Activated CD4-positive, alpha-beta T cell treated with anti-CD3 and anti-CD28 coated beads for 36 hours (primary cell): ENCODE measurements at places on chromosomes 11 and 22.

DNA sequence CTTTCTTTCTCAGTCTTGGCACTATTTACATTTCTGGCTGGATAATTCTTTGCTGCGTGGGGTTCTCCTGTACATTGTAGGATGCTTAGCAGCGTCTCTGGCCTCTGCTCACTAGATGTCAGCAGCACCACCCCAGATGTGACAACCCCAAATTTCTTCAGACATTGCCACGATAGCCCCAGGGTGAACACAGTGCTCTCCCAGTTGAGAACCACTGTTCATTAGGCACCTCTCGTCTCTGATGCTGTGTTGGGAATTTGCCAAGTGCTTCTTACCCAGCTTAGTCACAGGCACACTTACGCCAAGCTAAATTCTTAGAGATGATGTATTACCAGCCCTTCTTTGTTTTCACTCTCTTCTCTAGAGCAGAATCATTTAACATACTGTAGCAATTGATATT is 9.4 kb downstream of the TRIM6 start:
- no peak for DNase-seq

- no peak for DNase-seq
These were observed 141.6 kb upstream of the CADM1 start for GRCh38 chr11:115645631-115646317.

GRCh38 chr11:12560861-12561260 is 113.4 kb upstream of the TEAD1 start:
- no peak for DNase-seq

GRCh38 chr22:26114826-26115225 is 54.4 kb upstream of the SEZ6L start:
- DNase-seq: no peak

DNA sequence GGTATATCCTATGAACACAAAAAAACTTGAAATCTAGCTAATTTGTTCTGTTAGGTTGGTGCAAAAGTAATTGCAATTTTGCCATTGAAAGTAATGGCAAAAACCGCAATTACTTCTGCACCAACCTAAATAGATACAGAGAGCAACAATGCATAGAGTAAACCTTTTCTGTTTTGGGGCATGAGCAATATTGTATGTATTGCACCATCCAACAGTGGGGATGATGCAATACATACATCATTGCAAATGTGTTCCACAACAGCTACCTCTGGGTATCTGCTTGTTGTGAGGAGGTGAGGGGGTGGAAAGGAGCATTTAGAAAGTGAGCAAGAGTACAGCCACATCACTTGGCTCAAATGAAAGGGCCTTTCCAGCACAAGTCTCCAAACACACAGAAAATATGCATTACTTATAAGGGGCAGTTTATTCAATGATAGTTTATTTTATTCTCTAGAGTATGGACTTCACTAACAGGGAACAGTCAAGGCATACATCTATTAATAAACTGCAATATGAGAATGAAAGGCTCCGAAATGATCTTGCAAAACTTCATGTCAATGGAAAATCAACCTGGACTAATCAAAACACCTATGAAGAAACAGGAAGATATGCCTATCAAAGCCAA is 77.3 kb downstream of the DEUP1 start:
- DNase-seq: peak; percentile 3

- no peak for DNase-seq
These were observed 48.0 kb downstream of the CSTPP1 start for GRCh38 chr11:46984548-46984947.
